ENCODE measurements at places on chromosomes 16 and 17.

GRCh38 chr16:47924950-47925349 lies 230.8 kb downstream of the ABCC12 start:
- DNase-seq = no peak

DNA sequence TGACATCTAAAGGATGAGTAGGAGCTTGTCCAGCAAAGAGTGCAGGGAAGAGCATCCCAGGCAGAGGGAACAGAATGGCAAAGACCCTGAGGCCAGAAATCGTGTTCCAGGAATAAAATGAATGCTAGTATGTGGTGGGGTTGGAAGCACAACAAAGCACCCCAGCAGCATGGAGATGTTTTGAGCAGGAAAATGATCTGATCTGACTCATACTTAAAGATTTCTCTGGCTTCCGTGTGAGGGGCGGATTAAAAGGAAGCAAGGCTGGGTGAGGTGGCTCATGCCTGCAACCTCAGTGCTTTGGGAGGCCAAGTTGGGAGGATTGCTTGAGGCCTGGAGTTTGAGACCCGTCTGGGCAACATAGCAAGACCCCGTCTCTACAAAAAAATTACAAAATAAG lies 2.3 kb downstream of the SLC5A11 start:
- DNase-seq = no peak

- DNase-seq = peak; percentile 95
These were observed at the start of gene GABARAPL2 for GRCh38 chr16:75566040-75566757. Gene GABARAPL2, plus strand, starts transcription at chr16:75566379. Its CDS starts 108 bp downstream, at chr16:75566487.

GRCh38 chr16:10126686-10127085 lies 55.5 kb downstream of the GRIN2A start:
- DNase-seq = no peak

GRCh38 chr17:70604854-70605253 lies 435.5 kb downstream of the KCNJ2 start:
- no peak for DNase-seq

DNA sequence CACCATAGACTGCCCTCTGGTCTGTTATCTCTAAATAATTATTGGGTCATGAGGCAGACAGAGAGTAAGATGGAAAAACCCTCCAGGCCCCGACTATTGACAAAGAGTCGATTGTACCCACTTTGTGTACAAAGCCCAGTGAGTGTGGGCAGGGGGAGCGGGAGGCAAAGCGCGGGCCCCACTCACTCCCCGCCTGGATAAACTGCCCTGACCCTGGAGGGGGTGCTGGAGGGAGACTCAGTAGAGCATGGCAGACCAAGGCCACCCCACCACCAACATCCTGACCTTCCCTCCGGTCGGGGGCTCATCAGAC lies 11.2 kb upstream of the CPSF4L start:
- DNase-seq = no peak

DNA sequence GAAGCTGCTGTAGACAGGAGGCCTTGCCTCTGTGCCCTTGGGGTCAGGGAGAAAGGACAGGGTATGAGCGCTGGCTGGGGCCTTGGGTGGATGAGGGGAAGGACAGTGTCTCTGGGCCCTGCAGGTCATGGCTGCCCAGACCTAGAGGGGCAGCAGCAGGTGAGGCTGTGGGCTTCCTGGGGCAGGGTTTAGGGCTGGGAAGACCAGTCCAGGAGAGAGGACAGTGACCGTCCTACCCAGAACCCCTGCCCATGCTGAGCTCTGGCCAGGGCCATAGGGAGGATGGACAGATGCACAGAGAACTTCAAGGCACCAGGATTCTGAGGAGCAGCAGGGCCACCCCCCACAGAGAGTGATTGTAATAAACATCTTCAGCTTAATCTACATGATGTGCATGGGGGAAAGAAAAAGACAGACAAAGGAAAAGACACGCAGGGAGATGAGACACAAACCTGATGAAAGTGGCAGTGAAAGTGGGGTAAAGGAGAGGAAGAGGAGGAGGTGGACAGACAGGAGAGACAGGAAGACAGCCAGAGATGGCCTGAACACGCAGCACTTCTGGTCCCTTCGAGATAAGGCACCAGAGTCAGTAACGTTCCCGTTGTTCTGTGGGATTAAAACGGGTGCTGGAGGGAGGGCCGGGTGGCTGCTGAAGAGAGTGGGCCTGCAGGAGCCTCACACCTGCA lies 17.5 kb downstream of the FLOT2 start:
- DNase-seq = no peak

DNA sequence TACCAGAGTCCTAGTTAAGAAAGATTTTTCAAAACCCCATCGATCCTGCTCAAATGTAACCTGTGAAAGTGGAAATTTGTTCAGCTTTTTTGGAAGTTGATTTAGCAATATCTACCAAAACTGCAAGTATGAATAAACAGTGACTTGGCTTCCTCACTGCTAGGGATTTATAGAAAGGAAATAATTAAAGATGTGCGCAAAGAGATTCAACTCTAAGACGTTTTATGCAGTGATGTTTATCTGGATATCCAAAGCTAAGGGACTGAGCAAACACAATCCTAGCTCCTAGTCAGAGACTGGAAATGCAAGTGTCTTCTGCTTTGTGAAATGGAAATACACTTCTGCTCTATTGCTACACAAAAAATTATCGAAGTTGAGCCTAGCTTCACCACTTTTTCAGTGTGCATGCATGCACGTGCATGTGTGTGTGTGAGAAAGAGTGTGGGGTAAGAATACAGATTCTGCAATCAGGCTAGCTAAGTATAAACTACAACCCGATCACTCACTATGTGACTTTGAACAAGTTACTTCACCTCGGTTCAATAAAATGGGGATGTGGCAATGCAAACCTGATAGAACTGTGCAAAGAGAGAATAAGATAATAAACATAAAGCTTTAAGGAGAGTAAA lies 52.1 kb upstream of the FOXF1 start:
- no peak for DNase-seq

DNA sequence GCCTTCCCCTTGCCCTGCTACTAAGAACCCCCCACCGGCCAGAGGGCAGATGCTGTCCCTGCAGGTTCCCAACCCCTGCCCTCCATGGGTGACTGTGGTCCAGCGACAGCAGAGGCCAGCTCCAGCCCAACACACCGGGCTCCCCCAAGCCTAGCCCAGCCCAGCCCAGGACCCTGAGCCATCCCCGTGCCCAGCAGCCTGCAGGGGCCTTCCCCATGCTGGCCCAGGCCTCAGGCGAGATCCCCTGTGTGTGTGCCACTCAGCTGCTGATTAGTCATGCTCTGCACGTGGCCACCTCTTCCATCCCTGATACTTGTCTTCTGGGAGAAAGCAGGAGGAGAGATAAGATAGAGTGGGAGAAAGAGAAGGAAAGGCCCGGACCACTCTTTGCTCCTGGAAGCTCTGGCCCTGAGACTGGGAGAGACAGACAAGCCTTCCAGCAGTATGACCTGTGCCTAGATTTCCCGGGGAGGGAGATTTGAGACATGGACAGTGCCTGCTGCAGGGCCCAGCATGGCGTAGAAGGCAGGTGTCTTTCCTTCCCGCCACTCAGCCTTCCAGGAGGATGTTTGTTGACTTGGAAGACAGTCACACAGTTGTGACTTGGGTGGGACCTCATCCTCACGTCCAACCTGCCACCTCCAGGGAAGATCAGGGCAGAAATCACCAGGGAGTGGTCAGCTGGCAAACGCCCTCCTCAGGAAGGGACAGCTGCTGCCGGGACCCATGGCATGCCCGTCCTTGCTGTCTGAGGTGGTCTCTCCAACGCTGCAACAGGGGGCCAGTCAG lies 41.3 kb upstream of the RASD1 start:
- DNase-seq = no peak

DNA sequence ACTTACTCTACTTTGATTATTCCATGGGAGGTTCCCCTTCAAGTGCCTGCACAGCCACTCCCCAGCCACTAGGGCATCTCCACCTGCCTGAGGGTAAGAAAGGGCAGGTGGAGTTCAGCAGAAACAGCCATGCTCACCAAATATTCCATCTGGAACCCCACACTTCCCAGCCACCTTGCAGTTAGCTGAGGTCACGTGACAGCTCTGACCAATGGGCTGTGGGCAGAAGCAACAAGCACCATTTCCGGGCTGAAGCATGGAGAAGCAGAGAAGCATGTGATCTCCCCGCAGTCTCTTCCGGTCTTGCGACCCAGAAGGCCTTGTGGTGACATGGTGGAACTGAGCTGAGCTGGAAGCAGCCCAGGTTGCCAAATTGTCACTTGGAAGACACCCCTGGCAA lies 108.6 kb downstream of the CCT6B start:
- DNase-seq = no peak

- no peak for DNase-seq
These were observed 38.0 kb upstream of the DHX40 start for GRCh38 chr17:59527325-59527917.

- DNase-seq = no peak
These were observed 5.3 kb downstream of the PLD6 start for GRCh38 chr17:17200831-17201230.

DNA sequence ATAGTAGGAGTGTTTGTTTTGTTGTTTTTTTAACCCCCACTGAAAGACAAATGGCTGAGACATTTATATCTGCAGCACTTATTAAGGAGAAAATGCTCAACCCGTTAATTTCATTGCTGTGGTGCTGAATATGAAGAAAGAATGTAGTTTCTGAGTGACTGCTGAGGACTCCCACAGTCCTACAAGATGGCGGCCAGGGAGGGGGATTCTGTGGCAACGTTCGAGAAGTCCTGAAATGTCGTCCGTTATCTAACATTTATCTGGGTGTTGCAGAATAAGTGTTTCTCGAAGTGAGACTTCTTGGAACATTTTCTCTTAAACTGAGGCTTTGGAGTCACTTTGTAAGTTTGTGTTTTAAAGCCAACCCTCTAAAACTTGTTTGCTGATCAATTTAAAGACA lies 530.4 kb downstream of the XYLT1 start:
- DNase-seq = no peak

DNA sequence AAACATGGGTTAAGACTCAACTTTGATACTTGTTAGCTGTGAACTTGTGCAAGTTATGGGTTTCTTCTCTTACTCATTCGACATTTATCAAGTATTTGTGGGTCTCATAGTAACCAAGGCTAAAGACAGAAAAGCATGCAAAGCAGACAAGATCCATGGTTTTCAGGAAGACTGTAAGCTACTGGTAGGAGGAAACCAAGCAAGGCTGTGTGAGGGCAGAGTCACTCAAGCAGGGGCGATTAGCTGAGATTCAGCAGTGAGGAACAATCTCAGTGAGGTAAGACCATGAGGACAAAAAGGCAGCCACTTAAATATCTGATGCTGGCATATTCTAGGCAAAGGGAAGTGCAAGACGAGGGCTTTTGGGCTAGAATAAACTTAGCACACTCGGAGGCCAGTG lies 29.5 kb downstream of the MBTD1 start:
- DNase-seq = no peak

DNA sequence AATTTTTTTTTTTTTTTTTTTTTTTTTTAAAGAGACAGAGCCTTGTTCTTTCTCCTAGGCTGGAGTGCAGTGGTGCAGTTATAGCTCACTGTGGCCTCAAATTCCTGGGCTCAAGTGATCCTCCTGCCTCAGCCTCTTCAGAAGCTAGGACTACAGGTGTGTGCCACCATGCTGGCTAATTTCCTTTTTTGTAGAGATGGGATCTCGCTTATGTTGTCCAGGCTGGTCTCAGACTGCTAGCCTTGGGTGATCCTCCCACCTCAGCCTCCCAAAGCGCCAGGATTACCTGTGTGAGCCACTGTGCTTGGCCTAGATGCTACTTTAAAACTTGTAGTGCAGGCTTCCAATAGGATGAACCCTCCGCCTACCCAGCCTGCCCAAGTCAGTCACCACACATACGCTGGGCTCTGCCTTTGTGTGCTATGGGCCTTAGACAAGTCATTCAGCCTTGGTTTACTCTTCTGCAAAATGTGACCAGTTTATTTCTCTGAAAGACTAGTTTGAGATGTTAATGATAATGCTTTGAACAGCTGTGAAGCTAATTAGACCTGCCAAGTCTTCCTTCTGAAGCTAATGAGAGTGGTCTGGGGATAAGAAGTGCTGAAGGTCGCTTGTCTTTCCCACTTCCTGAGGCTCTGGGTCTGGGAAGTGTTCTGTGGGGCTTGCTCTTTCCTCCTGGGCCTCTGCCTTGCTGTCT lies 5.2 kb downstream of the GPT2 start:
- DNase-seq = no peak

- no peak for DNase-seq
These were observed 1722.1 kb downstream of the TP53TG3F start for GRCh38 chr16:35181422-35182030.

All from ecto neural progenitor cell (in vitro differentiated cells).